Activated naive CD8-positive, alpha-beta T cell treated with anti-CD3 and anti-CD28 coated beads, Interleukin-2, amount 10 ng/mL, durations not matched to agents 7 days and 5 days (primary cell): ENCODE measurements at places on chromosomes 16 and 17.

DNA sequence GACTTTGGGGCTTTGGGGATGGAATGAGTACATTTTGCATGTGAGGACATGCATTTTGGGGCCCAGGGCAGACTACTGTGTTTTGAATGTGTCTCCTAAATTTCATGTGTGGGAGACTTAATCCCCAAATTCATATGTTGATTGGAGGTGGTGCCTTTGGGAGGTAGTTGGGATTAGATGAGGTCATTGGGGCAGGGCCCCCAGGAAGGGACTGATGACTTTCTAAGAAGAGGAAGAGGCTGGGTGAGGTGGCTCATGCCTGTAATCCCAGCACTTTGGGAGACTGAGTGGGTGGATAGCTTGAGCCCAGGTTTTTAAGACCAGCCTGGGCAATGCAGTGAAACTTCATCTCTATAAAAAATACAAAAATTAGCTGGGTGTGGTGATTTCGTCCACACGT is 42.8 kb upstream of the RAI1 start:
- no peak for DNase-seq

- no peak for DNase-seq
Observed at GRCh38 chr16:88601313-88602036, 31.3 kb downstream of the ZC3H18 start.

DNA sequence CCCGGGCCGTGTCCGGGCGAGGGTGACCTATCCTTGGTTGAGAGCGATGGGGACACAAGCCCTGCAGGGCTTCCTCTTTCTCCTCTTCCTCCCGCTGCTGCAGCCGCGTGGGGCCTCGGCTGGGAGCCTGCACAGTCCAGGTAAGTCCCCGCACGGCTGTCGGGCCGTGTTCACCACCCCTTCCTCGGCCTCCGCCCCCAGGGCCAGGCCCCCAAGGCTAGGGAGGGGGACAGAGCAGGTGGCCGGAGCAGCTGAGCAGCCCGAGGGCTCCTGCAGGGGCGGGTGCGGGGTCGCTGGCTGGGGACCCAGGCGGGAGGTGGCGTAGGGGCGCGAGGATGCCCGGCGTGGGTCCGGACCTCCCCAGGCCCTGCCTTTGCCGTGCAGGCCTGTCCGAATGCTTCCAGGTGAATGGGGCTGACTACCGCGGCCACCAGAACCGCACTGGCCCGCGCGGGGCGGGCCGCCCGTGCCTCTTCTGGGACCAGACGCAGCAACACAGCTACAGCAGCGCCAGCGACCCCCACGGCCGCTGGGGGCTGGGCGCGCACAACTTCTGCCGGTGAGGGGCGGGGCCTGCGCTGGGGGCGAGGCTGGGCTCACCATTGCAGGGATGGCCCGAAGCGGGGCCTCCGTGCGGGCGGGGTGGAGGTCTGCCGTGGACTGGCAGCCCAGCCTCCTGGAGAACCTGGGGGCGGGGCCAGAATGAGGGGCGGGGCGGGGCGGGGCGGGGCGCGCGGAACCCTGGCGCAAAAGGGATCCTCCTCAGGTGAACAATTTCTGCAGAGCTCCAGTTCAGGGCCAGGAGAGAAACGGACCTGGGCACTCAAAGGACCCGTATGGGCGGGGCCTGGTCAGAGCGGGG is 631 bp downstream of the KREMEN2 start:
- DNase-seq = peak; percentile 78

DNA sequence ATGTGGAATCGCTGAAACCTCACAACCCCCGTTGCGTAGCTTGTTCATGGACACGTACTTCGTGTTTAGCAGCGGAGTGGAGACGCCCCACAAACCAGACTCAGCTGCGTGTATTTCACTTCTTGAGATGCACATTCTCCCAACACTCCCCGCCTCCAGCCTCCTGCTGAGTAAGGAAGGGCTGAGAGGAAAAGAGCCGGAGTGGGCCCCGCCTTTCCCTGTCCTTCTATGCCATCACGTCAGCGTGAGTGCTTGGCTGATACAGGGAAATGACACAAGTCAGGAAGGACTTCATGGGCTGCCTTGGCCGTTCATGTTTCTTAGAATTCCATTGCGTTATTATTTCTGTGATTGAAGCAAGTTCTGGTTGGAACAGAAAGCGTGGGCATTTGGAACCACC is 68.6 kb upstream of the CBX4 start:
- DNase-seq = no peak

DNA sequence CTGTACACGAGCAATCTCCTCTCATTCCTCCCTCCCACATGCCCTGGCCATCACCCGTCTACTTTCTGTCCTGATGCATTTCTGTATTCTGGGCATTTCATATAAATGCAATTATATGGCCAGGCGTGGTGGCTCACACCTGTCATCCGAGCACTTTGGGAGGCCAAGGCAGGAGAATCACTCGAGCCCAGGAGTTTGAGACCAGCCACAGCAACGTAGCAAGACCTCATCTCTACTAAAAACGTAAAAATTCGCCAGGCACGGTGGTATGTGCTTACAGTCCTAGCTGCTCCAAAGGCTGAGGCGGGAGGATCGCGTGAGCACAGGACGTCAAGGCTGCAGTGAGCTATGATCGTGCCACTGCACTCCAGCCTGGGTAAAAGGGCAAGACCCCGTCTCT is 4.8 kb downstream of the MEAK7 start:
- DNase-seq = no peak

- DNase-seq = no peak
Observed at GRCh38 chr17:73508057-73508930, 136.0 kb downstream of the SDK2 start.

- DNase-seq = no peak
Observed at GRCh38 chr16:68898026-68898425, 54.7 kb downstream of the TANGO6 start.

GRCh38 chr16:74605746-74606520 is 981 bp downstream of the GLG1 start:
- no peak for DNase-seq

- no peak for DNase-seq
Observed at GRCh38 chr17:4247361-4247970, 16.3 kb downstream of the ANKFY1 start.

- DNase-seq = no peak
Observed at GRCh38 chr17:10059684-10060211, 138.7 kb downstream of the GAS7 start.

GRCh38 chr17:50712641-50713040 is 4.9 kb upstream of the ANKRD40 start:
- DNase-seq = no peak

DNA sequence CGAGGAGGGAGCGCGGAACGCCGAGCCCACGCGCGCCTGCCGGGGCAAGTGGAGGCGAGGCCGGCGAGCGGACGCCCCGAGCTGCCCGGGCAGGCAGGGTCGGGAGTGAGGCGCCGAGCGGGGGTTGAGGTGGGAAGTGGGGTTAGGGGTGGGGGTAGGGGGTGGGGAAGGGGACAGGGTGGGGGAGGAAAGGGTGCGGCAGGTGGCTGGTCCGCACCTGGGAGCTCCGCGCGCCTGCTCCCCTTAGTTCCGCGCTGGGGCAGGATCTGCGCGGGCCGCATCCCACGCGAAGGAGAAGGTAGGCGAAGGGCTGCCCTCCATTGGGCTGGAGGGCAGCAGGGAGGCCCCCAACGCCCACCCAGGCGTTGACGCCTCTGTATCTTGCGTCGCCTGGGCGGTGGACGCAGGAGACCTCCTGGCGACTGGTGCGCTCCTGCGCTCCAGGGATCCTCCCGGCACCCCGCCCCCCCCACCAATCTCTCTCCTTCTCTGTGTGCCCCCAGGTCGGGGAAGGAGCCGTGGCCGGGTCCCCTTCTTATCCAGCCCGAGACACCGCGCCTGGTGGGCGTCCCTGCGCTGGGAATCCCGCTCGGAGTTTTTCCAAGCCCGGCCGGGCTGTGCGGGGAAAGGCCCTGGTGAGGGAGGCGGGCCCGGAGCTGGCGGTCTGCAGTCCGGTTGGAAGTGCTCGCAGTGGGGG is 51.3 kb upstream of the AMZ2 start:
- peak; percentile 44 for DNase-seq

GRCh38 chr16:81163671-81164070 is 67.5 kb upstream of the GCSH start:
- no peak for DNase-seq

DNA sequence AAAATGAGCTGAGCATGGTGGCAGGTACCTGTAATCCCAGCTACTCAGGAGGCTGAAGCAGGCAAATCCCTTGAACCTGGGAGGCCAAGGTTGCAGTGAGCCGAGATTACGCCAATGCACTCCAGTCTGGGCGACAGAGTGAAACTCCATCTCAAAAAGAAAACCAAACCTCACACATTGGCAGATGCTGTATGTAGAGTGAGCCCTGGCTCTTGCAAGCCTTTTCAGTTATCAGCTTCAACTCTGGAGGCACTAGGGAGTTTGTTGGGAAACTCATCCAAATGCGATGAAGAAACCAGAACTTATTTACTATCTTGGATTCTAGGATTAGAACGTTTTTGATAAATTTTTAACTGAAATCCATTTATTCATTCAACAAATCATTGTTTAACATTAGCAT is 56.9 kb upstream of the RASL10B start:
- no peak for DNase-seq

GRCh38 chr17:81449351-81449750 is 54.1 kb downstream of the BAHCC1 start:
- no peak for DNase-seq

DNA sequence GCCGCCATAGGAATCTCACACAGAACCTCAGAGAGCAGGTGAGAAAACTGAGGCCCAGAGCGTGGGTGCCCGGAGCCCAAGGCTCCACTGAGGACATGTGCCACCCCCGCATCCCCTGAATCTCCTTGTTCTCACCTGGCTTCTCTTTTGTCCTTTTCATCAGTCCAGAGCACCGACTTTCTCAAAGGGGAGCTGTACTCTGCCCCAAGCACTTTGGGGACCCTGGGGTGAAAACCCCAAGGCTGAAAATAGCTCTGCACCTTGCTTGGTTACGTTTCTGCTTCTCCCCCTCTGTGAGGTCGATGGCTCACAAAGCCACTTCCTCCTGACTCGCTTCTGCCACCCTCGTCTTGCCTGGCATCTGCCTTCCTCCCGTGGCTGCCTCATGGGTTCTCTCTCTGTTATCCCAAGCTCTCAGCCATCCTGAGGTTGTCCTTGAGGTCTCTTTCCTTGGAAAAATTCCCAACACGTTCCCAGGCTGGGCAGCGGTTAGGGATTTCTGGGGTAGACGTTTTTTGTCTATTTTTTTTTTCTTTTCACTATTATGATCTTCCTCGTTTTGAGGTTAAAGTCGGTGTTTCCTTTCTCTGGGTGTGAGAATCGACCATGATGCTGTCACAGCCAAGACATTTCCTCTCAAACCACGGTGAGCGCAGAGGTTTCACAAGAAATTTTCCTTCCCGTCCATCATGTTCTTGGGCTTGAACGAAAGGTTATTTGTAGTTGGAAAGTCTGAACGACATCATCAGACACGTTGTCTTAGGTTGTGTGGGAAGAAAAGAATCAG is 37.2 kb downstream of the IRF8 start:
- DNase-seq = peak; percentile 75

DNA sequence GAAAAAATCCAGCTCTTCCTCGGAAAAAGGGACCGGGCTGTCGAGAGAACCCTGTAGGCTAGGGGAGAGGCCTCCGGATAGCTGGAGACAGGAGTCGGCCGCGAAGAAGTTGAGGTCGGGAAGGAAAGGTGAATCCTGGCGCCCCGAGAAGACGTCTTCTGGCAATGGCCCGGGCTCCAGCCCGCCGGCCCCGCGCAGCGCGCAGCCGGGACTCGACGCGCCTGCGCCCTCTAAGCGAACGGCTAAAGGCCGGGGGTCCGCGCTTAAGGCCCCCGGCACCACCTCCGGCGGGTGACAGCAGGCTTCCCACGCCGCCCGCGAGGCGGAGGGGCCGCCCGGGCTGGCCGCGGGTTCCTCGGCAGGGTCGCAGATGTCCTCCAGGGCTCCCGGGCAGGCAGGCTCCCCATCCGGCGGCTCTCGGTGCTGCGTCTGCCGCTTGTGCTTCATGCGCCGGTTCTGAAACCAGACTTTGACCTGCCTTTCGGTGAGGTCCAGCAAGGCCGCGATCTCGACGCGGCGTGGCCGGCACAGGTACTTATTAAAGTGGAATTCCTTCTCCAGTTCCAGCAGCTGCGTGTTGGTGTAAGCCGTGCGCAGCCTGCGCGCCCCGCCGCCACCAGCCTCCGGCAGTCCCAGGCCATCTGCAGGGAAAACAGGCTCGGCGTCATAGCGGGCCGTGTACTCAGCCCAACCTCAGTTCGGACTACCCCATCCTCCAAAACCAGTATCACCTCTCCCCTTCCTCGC is 1.6 kb downstream of the HOXB2 start:
- peak; percentile 80 for DNase-seq

GRCh38 chr17:80432961-80433550 is 18.1 kb downstream of the ENDOV start:
- DNase-seq = no peak

DNA sequence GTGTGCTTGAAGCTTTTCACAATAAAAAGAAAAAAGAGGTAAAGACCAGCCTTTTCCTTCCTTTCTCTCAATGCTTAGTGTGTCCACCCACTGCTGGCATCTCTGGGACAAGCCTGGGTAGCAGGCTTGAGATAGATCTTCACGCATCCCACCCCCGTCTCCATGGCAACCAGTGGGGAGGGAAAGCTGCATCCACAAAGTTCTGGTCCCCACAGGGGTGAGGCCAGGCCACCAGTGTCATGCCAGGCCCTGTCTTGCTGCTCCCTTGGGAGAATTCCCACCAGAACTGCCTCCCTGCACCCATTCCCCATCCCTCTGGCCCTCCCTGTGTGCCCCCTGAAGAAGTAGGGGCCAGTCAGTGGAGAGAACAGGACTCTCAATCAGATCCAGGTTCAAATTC is 259.9 kb downstream of the MRTFB start:
- no peak for DNase-seq

DNA sequence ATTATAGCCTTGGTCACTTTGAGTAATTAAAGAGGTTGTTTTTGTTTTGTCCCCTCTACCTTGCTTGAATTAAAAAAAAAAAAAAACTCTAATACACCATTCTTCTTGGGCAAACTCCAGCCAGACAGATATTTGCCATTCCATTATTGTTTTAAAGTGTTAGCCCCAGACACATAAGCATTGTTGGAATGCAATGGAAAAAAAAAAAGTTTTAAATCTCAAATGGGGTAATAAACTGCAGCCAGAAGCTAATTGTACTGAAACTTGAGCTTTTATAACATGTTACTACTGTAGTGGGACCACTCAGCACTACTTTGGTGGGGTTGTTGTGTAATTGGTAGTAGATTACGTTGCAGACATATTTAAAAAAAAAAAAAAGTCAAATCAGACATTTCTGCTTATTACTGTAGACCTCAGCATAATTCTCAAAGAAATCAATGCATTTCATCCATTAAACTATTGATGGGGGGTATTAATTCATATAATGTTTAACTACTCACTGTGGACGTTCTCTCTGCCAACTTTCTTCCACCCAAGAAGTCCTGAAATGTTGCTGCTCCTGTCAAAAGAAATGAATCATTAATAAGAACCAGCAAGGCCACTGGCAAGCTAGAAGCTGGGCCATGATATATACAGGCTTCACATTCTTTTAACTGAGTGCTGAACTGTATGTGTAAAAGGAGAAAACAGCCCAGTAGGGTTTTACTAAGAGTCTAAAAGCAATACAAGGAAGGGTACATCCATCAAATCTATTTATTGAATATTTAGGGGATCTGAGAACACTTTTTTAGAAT is 626.6 kb upstream of the SOX9 start:
- no peak for DNase-seq
